ENCODE measurements at places on chromosomes 5 and 9.

DNA sequence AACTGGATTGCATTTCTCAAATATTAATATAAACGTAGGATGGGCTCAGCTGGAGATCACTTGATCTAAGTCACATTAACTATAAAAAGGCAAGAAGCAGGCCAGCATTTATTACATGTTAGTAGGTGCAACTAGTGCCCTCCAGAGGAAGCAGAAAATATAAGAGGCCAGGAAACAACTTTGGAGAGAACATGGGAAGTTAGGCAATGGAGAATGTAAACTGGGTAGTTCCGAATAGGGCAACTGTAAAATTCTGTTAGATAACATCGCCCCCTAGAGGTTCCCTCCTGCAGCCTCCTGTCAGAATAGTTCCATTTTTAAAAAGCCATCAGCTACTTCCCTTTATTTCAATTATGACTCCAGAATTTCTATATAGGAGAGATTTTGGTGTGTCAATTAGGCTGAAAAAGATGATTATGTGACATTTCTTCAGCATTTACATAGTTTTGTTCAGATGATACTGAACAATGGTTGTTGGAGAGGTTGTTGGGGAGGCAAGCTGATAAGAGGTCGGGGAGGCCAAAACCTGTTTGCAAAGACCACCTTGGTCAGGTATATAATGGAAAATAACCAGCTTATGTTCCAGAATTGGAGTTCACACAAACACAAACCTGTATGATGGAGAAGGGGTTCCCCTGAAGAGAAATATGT lies 22.4 kb downstream of the CCL28 start:
- H3K27me3 ChIP-seq, result no peaks in the 10 kb centered on the region
- H3K27ac ChIP-seq, result no peak overlapping the region
- H3K36me3 ChIP-seq, result no peaks in the 10 kb centered on the region

DNA sequence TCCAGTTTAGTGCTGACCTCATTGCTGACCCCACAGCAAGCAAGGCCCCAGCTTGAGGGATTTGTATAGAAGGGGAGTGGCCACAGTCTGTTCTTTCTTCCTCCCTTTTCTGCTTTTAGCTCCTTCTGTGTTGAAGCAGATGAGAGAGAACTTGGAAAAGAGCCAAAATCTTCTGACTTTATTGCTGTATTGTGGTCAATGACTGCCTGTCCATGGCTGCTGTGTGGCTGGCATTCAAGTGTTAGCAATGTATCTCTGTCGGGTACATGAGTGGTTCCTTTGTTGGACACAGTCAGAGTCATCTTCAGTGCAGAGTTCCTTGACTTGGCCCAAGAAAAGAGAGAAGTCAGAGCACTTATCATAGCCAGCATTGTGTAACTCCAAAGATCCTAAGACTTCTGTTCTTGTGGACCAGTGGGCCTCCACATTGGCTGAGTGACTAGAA lies 154.1 kb downstream of the LRRC70 start:
- H3K27me3 ChIP-seq, result no peaks in the 10 kb centered on the region
- H3K4me3 ChIP-seq, result no peak overlapping the region
- DNase-seq, result no peak
- no peaks in the 10 kb centered on the region for H3K4me1 ChIP-seq
- no peak overlapping the region for H3K27ac ChIP-seq
- H3K36me3 ChIP-seq, result no peaks in the 10 kb centered on the region

DNA sequence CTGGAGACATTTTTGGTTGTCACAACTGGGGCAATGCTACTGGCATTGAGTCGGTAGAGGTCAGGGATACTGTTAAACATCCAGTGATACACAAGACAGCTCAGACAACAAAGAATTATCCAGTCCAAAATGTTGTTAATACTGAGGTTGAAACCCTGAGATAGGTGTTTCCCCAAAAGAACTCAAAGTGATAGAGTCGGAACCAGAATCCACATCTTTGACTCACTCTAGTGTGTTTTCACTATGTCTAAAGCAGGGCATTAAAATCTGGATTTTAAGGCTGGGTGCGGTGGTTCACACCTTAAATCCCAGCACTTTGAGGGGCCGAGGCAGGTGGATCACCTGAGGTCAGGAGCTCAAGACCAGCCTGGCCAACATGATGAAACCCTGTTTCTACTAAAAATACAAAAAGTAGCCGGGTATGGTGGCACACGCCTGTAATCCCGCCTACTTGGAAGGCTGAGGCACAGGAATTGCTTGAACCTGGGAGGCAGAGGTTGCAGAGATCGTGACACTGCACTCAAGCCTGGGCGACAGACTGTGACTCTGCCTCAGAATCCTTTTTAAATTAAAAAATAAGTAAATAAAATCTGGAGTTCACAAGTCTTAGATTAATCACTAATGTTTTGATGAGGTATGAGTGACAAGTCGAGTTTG lies 17.0 kb downstream of the SLC31A1 start:
- DNase-seq, result no peak
- H3K36me3 ChIP-seq, result no peaks in the 10 kb centered on the region
- peaks cover 5% of the 10 kb centered on the region for H3K4me1 ChIP-seq
- no peak overlapping the region for H3K27ac ChIP-seq
- H3K27me3 ChIP-seq, result no peaks in the 10 kb centered on the region

DNA sequence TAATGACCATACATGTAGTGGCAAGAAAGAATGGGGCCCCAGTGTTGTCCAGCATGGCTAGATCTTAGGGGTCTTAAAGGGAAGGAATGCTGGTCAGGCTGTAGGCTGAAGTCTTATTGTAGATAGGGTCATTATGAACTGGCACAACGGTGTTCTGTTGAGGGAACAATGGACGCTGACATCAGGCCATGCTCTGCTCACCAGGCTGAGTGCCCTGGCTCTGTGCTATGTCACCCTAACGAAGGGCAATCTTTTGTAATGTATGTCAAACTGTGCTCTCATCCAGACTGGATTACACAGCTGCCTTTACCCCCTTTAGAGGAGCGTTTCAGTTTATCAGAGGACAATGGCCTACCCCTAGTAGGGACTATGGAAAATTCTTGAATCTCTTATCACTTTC lies 14.6 kb upstream of the ZNF608 start:
- no peak overlapping the region for H3K27ac ChIP-seq
- H3K4me3 ChIP-seq, result no peak overlapping the region
- no peaks in the 10 kb centered on the region for H3K36me3 ChIP-seq
- H3K4me1 ChIP-seq, result no peaks in the 10 kb centered on the region
- no peaks in the 10 kb centered on the region for H3K27me3 ChIP-seq

- H3K4me3 ChIP-seq, result no peak overlapping the region
- DNase-seq, result no peak
- H3K27ac ChIP-seq, result no peak overlapping the region
- no peaks in the 10 kb centered on the region for H3K27me3 ChIP-seq
- no peaks in the 10 kb centered on the region for H3K4me1 ChIP-seq
Measured at GRCh38 chr9:4620881-4621555, 41.1 kb upstream of the PLPP6 start.

DNA sequence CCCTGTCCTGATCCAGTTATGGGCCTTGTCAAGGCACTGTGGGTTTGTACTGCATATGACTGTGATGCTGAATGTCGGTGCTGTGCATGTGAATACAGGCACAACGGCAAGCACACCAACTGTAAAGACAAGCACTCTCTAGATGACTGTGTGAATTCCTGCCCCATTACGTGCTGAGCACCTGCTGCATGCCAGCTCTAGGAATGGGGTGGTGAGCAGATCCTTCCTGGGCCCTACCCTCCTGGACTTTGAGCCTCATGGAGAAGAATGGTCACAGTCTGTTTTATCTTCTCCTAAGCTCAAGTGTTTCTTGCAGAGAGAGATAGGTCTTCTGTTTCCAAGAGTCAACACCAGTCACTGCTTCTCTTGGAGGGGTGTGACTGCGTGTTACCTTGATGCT lies 56.0 kb upstream of the RARS1 start:
- DNase-seq, result no peak
- H3K4me1 ChIP-seq, result no peaks in the 10 kb centered on the region
- peaks cover 67% of the 10 kb centered on the region for H3K36me3 ChIP-seq
- H3K4me3 ChIP-seq, result no peak overlapping the region
- H3K27me3 ChIP-seq, result no peaks in the 10 kb centered on the region
- no peak overlapping the region for H3K27ac ChIP-seq

DNA sequence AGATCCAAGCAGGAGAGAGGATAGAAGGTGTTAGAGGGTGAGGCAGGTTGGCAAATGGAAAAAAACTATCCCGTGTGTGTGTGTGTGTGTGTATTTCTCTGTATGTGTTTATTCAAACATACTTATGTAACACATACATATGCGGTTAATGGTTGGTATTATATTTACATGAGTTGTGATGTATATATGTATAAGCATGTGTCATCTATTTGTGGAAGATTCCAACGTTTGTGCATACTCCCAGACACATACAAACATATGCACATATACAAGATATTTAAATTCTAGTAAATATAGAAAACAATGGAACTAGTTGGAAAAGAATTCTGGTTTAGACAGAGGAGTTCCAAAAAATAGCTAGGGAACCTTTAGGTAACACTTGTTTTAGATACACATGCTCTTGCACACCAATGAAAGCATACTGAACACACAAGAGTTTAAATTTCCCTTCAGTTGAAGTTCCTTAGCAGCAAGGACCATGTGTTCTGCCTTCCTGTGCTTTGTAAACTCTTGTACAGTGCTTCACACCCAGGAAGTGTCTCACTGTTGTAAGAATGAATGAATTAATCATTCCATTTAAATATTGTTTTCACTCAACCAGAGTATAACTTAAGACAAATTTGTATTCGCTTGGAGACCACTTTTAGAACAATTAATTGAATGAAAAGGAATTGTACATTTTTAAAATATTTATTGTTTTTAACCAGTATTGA lies 257.8 kb downstream of the FER start:
- no peak for DNase-seq
- H3K36me3 ChIP-seq, result no peaks in the 10 kb centered on the region
- no peaks in the 10 kb centered on the region for H3K27me3 ChIP-seq
- no peaks in the 10 kb centered on the region for H3K4me1 ChIP-seq
- H3K4me3 ChIP-seq, result no peak overlapping the region

DNA sequence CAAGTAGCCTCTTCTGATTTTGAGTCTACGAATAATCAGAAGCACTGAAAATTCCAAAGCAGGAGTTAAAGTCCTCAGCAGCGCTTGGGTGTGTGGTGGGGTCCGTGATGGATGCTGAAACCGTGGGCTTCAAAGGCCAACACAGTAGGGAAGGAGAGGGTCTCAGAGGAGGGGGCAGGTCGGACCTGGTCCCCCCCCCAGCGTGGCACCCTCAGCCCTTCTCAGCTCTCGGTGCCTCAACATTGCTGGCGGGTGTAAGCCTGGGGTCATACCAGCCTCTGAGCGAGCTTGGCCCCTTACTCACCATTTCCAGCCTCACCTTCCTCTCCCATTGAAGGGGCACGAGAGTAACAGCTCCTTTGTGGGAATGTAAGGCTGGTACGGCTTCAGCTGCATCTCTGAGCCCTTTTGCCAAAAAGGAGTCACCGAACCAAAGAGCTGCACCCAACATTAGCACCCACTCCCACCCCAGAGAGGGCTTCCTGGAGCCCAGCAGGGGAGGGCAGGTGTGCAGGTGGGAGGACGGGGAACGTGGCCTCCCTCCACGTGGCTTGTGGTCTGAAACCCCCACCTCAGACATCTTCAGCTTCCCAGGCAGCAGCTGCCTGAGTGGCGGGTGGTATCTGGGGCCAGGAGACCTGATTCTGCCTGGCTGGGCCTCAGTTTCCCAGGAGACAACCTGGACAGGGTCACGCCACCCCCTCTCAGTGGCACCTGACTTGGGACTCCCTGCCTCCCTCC lies 6.7 kb upstream of the LCN1 start:
- no peak for DNase-seq
- H3K4me3 ChIP-seq, result no peak overlapping the region
- no peaks in the 10 kb centered on the region for H3K4me1 ChIP-seq
- no peaks in the 10 kb centered on the region for H3K27me3 ChIP-seq
- no peaks in the 10 kb centered on the region for H3K36me3 ChIP-seq
- no peak overlapping the region for H3K27ac ChIP-seq

GRCh38 chr9:8762479-8763085 lies 963.0 kb upstream of the DMAC1 start:
- no peak for DNase-seq
- H3K27me3 ChIP-seq, result no peaks in the 10 kb centered on the region
- H3K4me3 ChIP-seq, result no peak overlapping the region
- no peaks in the 10 kb centered on the region for H3K36me3 ChIP-seq

DNA sequence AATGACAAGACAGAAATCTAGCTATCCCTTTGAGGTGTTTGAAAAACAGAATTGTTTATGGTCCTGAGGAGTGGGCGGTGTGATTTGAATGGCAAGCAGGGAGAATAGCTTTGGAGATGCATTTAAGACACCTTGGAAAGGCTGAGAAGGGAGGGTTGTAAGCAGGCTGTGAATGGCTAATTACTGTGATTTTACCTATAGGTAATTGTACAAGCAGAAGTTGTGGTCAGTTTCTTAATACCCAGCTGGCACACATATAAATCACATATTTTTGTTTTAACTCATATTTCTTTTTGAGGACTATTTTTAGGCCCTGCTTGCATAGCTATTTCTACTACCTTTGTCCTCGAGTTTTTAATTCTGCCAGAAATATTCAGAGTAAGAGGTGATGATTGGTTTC lies 248.6 kb downstream of the KDM4C start:
- no peak for DNase-seq
- no peak overlapping the region for H3K27ac ChIP-seq
- no peaks in the 10 kb centered on the region for H3K27me3 ChIP-seq
- peaks cover 55% of the 10 kb centered on the region for H3K36me3 ChIP-seq
- H3K4me3 ChIP-seq, result no peak overlapping the region

GRCh38 chr5:84673785-84674184 lies 289.1 kb upstream of the EDIL3 start:
- H3K4me1 ChIP-seq, result no peaks in the 10 kb centered on the region
- no peak for DNase-seq
- no peaks in the 10 kb centered on the region for H3K27me3 ChIP-seq
- H3K4me3 ChIP-seq, result no peak overlapping the region

DNA sequence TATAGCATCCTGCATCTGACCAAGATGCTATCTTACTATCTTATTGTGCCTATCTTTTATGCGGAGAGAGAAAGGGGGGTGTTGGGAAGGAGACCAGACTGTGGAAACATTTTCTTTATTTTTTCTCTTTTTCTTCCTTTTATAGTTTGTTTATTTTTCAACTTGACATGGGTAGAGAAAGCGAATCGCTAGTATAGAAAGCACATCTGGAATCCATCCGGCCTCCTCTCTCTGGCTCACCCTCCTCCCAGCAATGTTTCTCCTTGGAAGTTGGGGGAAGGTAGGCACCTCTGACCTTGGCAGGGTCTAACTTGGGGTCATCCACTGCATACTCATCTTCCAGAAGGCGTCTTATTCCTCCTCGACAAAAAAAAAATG lies 3.9 kb downstream of the S1PR3 start:
- H3K36me3 ChIP-seq, result no peaks in the 10 kb centered on the region
- peak overlapping the region; percentile 69 for H3K27ac ChIP-seq
- peaks cover 7% of the 10 kb centered on the region for H3K4me1 ChIP-seq
- DNase-seq, result no peak
- H3K27me3 ChIP-seq, result no peaks in the 10 kb centered on the region
- H3K4me3 ChIP-seq, result no peak overlapping the region

- no peak overlapping the region for H3K4me3 ChIP-seq
- H3K4me1 ChIP-seq, result no peaks in the 10 kb centered on the region
- no peaks in the 10 kb centered on the region for H3K27me3 ChIP-seq
- H3K36me3 ChIP-seq, result no peaks in the 10 kb centered on the region
Measured at GRCh38 chr5:59189472-59190244, 606.8 kb downstream of the RAB3C start.
